ENCODE measurements at places on chromosomes 1 and 21.

GRCh38 chr1:44759077-44759476 is 16.3 kb upstream of the RPS8 start:
- no peak for DNase-seq

- no peak for DNase-seq
Observed at GRCh38 chr1:203335503-203335902, 15.4 kb downstream of the FMOD start.

- DNase-seq: peak; percentile 82
Observed at GRCh38 chr1:222464841-222465210, 83.1 kb downstream of the HHIPL2 start.

DNA sequence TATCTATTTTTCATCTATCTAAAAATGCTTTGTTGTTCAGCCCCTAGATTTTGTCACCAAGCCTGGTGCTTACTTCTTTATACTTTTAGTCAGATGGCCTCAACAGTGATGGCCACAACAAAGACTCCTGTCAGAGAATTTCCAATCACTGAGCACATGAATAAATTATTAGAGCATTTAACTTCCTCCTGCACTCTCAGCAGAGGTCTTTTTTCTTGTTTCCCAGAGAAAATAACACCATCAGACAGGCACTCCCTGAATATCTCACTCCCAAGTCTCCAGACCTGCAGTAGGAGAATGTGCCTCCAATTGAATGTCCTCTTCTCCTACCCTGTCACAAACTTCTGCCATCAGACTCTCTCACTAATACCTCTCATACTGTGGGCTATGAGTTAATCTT is 616.0 kb upstream of the NR5A2 start:
- DNase-seq: no peak

GRCh38 chr1:62142496-62142895 is 52.2 kb upstream of the L1TD1 start:
- no peak for DNase-seq

GRCh38 chr1:20233866-20234265 is 47.5 kb upstream of the PLA2G2C start:
- no peak for DNase-seq
